Mesenteric fat pad (tissue), 1 donor: ENCODE measurements at places on chromosomes 13 and 19. TPM values are rescaled to one million over a fixed set of nuclear protein-coding genes. Genes with fewer than 3 reads are reported as not detected.

The DZIP1 gene
- 7.8 TPM for total RNA-seq

The TNFSF11 gene
- total RNA-seq, result not detected

The KIR2DL3 gene
- total RNA-seq, result not detected

The RNASEH2A gene
- total RNA-seq, result 2.7 TPM

The ZNF358 gene
- total RNA-seq, result 59.1 TPM

The CGB1 gene
- not detected for total RNA-seq

The CLC gene
- not detected for total RNA-seq

The MRPS31 gene
- total RNA-seq, result 16.3 TPM

The ZNF44 gene
- total RNA-seq, result 10.5 TPM

The ZNF566 gene
- total RNA-seq, result 12.7 TPM
